Activated CD4-positive, alpha-beta T cell treated with anti-CD3 and anti-CD28 coated beads for 24 hours (primary cell): ENCODE measurements at places on chromosomes 6 and 20.

GRCh38 chr20:61360940-61361339 lies 108.9 kb downstream of the CDH4 start:
- no peak for DNase-seq

GRCh38 chr6:30007132-30007764 lies 53.8 kb upstream of the POLR1H start:
- DNase-seq, result no peak

GRCh38 chr6:170030821-170031471 lies 259.9 kb downstream of the DLL1 start:
- DNase-seq, result no peak

GRCh38 chr20:56032251-56032650 lies 26.9 kb upstream of the CBLN4 start:
- DNase-seq, result no peak

- DNase-seq, result no peak
These were observed 148.0 kb downstream of the LRFN2 start for GRCh38 chr6:40439026-40439800.

DNA sequence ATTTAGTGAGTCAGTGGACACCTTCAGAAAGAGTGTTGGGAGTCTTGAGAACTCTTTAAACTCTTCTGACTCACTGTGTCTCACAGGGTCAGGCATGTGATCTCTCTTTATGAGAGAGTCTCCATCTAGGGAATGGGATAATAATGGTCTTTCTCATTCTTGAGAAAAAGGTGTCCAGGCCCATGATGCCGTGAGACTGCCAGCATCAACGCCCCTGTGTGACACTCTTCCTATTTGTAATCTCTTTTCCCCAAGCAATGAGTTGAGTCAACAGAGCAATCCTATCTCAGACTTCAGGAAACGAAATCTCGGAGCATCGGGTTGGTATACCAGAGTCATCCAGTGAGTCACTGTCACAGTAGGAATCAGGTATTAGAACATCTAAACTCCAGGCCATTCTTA lies 82.3 kb upstream of the BMP2 start:
- no peak for DNase-seq

DNA sequence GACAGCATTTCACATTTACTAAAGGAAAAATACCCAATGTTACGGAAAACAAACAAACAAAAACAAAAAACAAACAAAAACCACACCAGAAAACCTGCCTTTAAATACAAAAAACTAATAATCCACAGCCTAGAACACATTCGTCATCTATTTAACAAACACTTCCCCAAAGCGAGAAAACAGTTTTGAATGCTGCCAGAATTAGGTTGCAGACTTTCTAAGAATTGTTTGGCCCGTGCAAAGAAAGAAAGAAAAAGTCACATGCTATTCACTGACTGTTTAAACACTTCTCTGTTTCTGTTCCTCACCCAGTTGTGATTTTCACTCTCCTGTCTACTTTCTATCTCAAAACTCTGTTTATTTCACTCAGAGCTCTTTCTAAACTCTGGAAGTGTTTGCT lies 52.5 kb downstream of the BCAS1 start:
- no peak for DNase-seq

DNA sequence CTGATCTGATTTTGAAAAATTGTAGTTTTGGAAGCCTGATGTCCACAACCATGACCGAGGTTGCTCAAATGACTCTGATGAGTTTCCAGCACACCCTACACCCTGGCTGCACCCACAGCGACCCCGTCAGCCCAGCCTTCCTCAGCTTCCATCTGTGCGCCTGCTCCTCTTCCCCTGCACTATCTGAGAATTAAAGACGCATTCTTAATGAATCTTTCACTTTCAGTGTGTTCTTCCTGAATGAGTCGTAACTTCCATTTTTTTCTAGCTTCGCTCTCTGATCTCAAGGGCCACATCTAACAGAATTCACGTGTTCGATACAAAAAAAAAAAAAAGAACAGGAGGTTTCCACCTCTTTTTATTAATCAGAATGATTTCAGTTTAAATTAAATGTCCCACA lies 21.3 kb upstream of the RREB1 start:
- no peak for DNase-seq

GRCh38 chr6:113011801-113012200 lies 664.7 kb downstream of the RFPL4B start:
- no peak for DNase-seq

DNA sequence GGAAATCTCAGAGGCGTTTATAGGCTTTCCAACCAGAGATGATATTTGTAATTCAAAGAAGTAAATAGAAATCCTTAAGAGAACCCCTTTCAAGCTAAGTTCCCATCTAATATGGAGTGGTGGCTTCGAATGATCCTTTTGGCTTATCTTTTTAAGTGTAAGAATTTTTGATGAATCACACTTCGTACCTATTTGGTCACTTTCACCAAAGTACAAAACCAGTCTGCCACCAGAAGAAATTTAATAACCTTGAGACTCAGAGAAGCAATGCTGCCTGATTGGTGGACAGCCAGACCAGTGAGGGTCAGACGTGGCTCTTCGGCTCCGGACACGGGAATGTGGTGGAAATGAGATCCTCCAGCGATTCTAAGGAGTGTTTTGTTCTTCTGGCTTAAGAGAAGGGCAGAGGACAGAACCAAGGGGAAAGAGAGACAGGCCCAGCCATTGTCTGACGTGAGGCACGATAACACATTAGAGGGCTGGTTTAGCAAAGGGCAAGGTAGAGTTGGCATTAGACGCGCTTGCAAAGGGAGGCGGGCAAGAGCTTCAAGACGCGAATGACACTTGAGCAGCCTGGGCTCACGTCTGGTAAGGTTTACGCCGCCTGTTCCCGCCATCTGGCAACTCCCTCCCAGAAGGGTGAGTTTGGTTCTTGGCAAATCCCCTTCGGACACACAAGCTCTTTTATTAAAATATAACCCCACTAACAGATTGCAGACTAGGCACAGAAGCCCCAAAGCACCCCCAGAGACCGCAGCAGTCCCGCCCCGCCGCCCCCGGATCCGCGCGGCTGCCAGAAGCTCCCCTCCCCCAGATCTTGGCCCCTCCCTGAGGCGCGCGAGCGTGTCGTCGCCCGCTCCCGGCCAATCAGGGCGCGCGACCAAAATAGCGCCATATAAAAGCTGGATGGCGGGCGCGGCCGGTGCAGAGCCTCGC lies 50.0 kb upstream of the EZR start:
- no peak for DNase-seq

- no peak for DNase-seq
These were observed 279.7 kb downstream of the LAMA2 start for GRCh38 chr6:129162605-129163004.

DNA sequence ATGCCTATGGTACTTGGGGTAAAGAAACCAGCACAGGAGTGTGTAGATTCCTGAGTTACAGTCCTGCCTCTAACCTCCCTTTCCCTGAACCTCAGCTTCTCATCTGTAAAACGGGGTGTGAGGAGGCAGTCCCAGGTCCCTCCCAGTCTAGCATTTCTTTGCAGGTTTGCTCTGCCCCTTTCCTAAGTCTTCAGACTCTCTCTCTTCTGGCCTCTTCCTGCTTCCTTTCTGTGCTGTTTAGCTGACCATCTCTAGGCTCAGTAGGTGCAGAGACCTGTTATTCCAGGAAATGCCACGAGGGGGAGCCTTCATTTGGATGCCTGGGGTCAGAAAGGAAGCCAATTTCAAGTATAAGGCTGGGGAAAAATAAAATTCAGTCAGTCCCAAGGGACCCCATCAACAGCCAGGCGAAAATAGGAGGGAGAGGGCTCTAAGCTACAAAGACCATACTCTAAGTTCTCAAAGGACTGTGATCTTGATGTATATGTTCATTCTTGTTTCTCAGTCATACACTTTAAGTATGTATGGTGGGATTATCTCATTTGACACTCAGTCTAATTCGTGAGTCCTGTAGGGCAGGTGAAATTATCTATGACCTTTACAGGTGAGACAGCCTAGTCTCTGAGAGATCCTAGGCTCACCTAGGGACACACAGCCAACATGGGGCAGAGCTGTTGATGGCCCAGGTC lies 89.1 kb downstream of the NCR2 start:
- peak; percentile 79 for DNase-seq

- DNase-seq, result no peak
These were observed 65.1 kb upstream of the DUSP22 start for GRCh38 chr6:227074-227782.

DNA sequence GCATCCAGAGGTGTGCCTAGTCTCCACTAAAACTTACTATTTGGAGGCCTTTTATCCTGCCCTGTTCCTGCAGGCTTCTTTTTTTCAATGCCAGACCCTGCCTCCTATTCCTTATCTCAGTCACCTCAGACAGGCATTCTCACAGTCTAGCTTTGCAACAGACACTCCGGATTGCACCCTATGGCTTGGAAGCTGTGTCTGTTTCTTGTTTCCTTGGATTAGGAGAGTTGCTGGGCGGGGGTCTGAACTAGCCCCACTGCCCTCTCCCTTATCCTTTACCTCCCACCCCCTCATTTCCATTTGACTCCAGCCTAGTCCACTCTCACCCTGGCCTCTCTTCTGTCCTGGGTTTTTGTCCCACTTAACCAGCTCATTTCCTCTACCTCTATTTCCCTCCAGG lies 228.1 kb upstream of the CITED2 start:
- DNase-seq, result no peak

GRCh38 chr6:84284428-84285049 lies 57.1 kb upstream of the CEP162 start:
- DNase-seq, result no peak

GRCh38 chr6:69729870-69730449 lies 66.8 kb downstream of the LMBRD1 start:
- DNase-seq, result no peak

- DNase-seq, result no peak
These were observed 85.0 kb downstream of the YTHDF1 start for GRCh38 chr20:63130658-63131577.

DNA sequence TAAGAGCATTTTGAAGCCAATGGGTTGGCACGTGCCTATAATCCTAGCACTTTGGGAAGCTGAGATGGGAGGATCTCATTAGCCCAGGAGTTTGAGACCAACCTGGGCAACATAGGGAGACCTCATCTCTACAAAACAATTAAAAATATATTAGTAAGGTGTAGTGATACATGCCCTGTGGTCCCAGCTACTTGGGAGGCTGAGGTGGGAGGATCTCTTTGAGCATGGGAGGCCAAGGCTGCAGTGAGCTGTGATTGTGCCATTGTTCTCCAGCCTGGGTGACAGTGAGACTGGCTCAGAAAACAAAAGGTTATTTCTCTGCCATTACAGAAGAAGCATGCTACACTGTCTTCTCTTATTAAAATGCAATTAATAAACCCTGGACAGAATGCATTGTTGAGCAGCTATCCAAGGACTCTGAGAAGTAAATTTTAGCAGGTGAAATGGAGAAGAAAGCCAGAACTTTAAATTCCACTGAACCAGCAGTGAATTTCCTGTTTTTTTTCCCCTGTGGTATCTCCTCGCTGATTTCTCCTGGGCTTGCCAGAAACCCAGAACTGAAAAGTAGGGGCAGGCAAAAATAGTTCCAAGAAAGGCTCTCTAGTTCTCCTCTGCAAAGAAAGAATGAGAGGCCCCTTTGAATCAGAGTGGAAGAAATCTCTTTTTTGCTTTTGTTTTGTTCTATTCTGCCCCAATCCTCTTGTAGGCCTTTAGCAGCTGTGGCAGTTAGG lies 8.4 kb downstream of the AMD1 start:
- DNase-seq, result no peak
